ENCODE measurements at places on chromosomes 6 and 20. TPM values are rescaled to one million over a fixed set of nuclear protein-coding genes. Genes with fewer than 3 reads are reported as not detected.

The EYS gene
- not detected for polyA plus RNA-seq

The SPATS1 gene
- not detected for polyA plus RNA-seq

The OLIG3 gene
- polyA plus RNA-seq, result not detected

The WDR46 gene
- polyA plus RNA-seq, result 38.0 TPM

The CDSN gene
- not detected for polyA plus RNA-seq

The APMAP gene
- polyA plus RNA-seq, result 88.7 TPM

The CRISP3 gene
- polyA plus RNA-seq, result not detected

The DAAM2 gene
- 63.4 TPM for polyA plus RNA-seq

The ASIP gene
- polyA plus RNA-seq, result not detected

The RAB32 gene
- polyA plus RNA-seq, result 2.4 TPM

The PHACTR3 gene
- 28.5 TPM for polyA plus RNA-seq

The RIPPLY2 gene
- polyA plus RNA-seq, result 14.6 TPM

The HSPA12B gene
- polyA plus RNA-seq, result 2.7 TPM

The PROCR gene
- 5.3 TPM for polyA plus RNA-seq

The EPHA7 gene
- 5.8 TPM for polyA plus RNA-seq

The MMS22L gene
- 5.3 TPM for polyA plus RNA-seq

The SEL1L2 gene
- polyA plus RNA-seq, result not detected

The RBBP8NL gene
- polyA plus RNA-seq, result 0.92 TPM

The TSHZ2 gene
- polyA plus RNA-seq, result 18.6 TPM

Measured in brain (organoid and tissue), 16 donors.